ENCODE measurements at places on chromosomes 5 and 9. TPM values are rescaled to one million over a fixed set of nuclear protein-coding genes. Genes with fewer than 3 reads are reported as not detected.

The ADRA1B gene
- total RNA-seq = 1.3 TPM

The CCL19 gene
- total RNA-seq = not detected

The ZNF354C gene
- 3.1 TPM for total RNA-seq

The CBY3 gene
- not detected for total RNA-seq

The CCL28 gene
- total RNA-seq = 1.8 TPM
